ENCODE measurements at places on chromosomes 16 and 17.
A peak's percentile ranks its signal among the peaks of the same experiment; 100 is the strongest.

DNA sequence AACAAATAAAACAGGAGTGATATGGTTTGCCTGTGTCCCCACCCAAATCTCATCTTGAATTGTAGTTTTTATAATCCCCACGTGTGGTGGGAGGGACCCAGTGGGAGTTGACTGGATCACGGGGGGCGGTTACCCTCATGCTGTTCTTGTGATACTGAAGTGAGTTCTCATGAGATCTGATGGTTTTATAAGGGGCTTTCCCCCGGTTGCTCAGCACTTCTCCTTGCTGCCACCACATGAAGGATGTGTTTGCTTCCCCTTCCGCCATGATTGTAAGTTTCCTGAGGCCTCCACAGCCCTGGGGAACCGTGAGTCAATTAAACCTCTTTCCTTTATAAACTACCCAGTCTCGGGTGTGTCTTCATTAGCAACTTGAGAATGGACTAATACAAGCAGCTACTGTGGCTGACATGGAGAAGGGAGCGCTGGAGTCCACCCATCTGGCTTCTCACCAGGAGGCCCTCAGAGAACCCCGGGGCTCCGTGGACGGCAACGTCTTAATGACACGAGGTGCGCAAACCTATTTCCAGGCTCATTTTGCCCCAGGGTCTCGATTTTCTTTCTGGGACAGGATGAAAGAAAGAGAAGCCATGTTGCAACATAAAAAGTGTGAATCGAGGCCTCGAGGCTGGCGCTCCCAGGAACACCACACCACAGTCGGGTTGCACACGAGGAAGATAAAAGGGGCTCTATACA, 129.5 kb downstream of the DYNLRB2 start:
- H3K27ac ChIP-seq, result no peak overlapping the region
- H3K4me3 ChIP-seq, result no peak overlapping the region
- H3K4me1 ChIP-seq, result no peaks in the 10 kb centered on the region
- DNase-seq, result no peak
- no peaks in the 10 kb centered on the region for H3K27me3 ChIP-seq
- H3K36me3 ChIP-seq, result no peaks in the 10 kb centered on the region

GRCh38 chr16:4790261-4790660, 2.1 kb upstream of the SEPTIN12 start:
- no peaks in the 10 kb centered on the region for H3K36me3 ChIP-seq
- H3K27me3 ChIP-seq, result no peaks in the 10 kb centered on the region

DNA sequence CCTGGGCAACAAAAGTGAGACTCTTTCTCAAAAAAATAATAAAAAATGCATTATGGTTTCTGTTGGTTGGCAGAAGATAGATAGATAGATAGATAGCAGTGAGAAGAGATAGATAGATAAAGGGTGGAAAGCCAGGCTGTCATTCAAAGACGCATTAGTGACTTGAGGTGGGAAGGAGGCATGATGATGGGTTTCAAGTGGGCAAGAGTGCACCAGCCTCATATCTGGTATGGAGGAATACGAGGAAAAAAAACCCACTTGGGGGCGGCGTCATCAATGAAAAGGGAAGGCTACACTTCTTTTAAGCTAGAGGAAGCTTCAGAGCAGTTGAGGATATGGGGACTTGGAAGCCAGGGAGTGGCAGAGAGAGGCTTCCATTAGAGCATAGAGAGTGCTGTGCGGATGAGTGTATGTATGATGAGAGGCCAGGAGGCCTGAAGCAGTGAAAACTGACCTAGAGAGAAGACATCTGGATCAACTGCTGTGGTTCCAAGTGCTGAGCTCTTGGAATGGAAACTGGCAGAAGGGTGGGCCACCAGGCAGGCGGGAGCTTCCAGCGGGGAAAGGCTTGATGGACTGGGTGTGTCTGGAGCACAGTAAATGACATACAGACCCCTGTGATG, 31.8 kb downstream of the CEP95 start:
- H3K36me3 ChIP-seq, result peaks cover 35% of the 10 kb centered on the region
- no peak overlapping the region for H3K27ac ChIP-seq
- H3K4me1 ChIP-seq, result no peaks in the 10 kb centered on the region
- H3K27me3 ChIP-seq, result no peaks in the 10 kb centered on the region
- no peak for DNase-seq

GRCh38 chr17:74527081-74527480, 4.2 kb downstream of the CD300LB start:
- H3K27me3 ChIP-seq, result no peaks in the 10 kb centered on the region
- no peak overlapping the region for H3K27ac ChIP-seq
- H3K36me3 ChIP-seq, result no peaks in the 10 kb centered on the region
- DNase-seq, result no peak
- H3K4me1 ChIP-seq, result no peaks in the 10 kb centered on the region
- no peak overlapping the region for H3K4me3 ChIP-seq

DNA sequence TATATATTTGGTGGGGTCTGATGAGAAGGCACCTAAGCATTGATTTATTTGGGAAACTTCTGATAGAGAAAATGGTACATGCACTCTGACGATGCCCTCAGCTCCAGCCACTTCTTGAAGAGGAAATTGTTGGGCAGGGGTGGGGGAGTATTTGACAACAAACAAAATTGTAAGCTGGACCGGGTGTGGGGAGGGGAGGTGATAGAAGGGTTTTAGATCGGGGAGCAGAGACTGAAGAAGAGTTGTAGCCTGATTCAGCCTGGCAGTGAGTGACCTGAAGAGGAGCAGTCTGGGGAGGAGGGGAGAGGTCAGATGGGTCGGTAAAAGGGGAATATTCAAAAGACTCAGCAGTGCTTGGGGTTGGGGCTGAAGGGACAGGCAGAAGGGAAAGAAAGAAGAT, 2284.7 kb downstream of the TP53TG3F start:
- H3K4me3 ChIP-seq, result no peak overlapping the region
- no peak overlapping the region for H3K27ac ChIP-seq
- no peaks in the 10 kb centered on the region for H3K36me3 ChIP-seq
- H3K27me3 ChIP-seq, result no peaks in the 10 kb centered on the region
- H3K4me1 ChIP-seq, result no peaks in the 10 kb centered on the region
- DNase-seq, result no peak

DNA sequence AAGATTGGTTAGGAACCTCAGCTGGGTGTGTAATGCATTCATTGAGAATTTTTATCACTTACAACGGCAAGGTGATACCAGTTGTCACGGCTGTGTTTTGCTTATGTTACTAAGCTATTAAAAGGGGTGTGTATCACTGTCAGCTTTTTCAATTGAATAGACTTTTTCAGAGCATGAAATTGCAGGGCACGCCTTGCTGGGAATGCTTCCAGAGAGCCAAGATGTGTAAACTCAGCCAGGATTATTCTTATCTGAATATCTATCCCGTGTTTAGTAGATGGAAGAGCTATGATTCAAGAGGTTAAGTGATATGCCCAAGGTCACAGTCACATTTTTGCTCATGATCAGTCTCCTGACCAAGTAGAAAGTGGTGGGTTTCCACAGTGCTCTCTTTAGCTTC, 6.6 kb upstream of the TEKT3 start:
- no peak for DNase-seq
- no peak overlapping the region for H3K4me3 ChIP-seq
- H3K4me1 ChIP-seq, result no peaks in the 10 kb centered on the region
- H3K27me3 ChIP-seq, result no peaks in the 10 kb centered on the region
- no peaks in the 10 kb centered on the region for H3K36me3 ChIP-seq
- H3K27ac ChIP-seq, result no peak overlapping the region

- no peaks in the 10 kb centered on the region for H3K27me3 ChIP-seq
- H3K4me3 ChIP-seq, result no peak overlapping the region
- no peak overlapping the region for H3K27ac ChIP-seq
- H3K36me3 ChIP-seq, result no peaks in the 10 kb centered on the region
- DNase-seq, result no peak
- no peaks in the 10 kb centered on the region for H3K4me1 ChIP-seq
Observed at GRCh38 chr16:76524356-76524755, 247.2 kb downstream of the CNTNAP4 start.

DNA sequence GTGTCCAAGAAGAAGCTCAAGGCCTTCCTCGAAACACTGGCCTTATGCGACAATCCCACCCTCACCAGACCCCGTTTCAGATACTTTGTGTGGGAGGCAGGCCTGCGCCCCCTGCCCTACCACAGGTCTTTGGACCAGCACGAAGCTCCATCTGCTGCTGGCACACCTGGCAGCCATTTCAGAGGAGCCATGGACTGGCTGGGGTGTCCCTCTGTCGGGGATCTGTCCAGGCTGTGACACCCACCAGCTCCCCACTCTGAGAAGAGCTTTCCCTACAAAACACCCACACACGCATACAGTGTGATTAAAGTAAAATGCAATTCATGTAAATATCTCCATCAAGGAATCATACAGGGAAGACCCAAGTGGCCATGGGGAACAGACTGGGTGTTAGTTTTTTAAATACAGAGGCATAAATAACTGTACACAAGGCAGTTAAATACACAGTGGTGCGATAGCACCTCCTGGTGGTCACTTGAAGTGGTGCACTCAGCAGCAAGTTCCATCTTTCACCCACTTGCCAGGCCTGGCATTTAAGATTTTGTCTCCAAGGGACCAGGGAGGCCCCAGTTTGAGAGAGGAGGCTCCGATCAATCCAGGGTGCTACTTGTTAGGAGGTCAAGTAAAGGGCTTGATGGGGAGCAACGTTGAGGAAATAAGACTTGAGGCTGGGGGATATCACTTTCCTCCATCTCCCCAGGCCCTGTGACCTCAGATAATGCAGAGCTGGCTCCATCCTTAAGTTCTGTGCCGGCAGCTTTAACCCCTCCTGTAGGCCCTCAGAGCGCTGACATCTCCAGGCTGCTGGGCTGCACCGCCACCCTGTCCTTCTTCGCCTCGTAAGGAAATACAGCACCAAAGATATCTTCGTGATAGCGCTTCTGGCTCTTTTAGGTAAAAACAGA, 43.6 kb downstream of the NOS2 start:
- no peaks in the 10 kb centered on the region for H3K4me1 ChIP-seq
- H3K27ac ChIP-seq, result no peak overlapping the region
- H3K36me3 ChIP-seq, result no peaks in the 10 kb centered on the region
- H3K27me3 ChIP-seq, result no peaks in the 10 kb centered on the region
- no peak overlapping the region for H3K4me3 ChIP-seq
- no peak for DNase-seq

DNA sequence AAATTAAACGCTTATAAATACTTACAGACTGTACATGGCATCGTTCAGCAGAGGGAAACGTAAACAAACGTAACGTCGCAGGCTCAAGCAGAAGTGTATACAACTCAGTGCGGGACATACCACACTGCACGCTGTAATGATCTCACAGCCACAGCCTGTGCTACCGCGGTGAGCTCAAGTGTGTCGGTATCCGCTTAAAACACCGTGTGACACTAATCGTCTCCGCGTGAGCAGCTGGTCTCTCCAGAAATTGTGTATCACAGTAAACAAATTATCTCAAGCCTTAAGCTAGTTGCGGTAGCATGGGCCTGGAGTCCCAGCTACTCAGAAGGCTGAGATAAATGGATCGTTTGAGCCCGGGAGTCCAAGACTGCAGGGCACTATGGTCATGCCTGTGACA, 115.3 kb downstream of the ANKRD11 start:
- no peak overlapping the region for H3K27ac ChIP-seq
- no peaks in the 10 kb centered on the region for H3K36me3 ChIP-seq
- H3K4me3 ChIP-seq, result no peak overlapping the region

GRCh38 chr16:86287664-86288201, 222.6 kb upstream of the FOXF1 start:
- DNase-seq, result peak; percentile 45
- no peaks in the 10 kb centered on the region for H3K36me3 ChIP-seq
- H3K27ac ChIP-seq, result no peak overlapping the region

- H3K27ac ChIP-seq, result no peak overlapping the region
- H3K27me3 ChIP-seq, result peaks cover 3% of the 10 kb centered on the region
- peaks cover 6% of the 10 kb centered on the region for H3K4me1 ChIP-seq
- H3K36me3 ChIP-seq, result no peaks in the 10 kb centered on the region
- no peak overlapping the region for H3K4me3 ChIP-seq
Observed at GRCh38 chr17:73160980-73161630, 3.7 kb upstream of the SSTR2 start.

- peak overlapping the region; percentile 88 for H3K4me3 ChIP-seq
- no peaks in the 10 kb centered on the region for H3K27me3 ChIP-seq
- no peak overlapping the region for H3K27ac ChIP-seq
- DNase-seq, result no peak
- no peaks in the 10 kb centered on the region for H3K36me3 ChIP-seq
Observed at GRCh38 chr17:39928858-39929645, 1.5 kb downstream of the LRRC3C start.

GRCh38 chr16:64440005-64440404, 681.9 kb downstream of the CDH11 start:
- H3K27me3 ChIP-seq, result no peaks in the 10 kb centered on the region
- no peak for DNase-seq
- no peak overlapping the region for H3K4me3 ChIP-seq

GRCh38 chr17:31487648-31488263, 96.3 kb downstream of the RAB11FIP4 start:
- DNase-seq, result peak; percentile 86
- peaks cover 21% of the 10 kb centered on the region for H3K4me1 ChIP-seq
- H3K4me3 ChIP-seq, result peak overlapping the region; percentile 70
- no peaks in the 10 kb centered on the region for H3K36me3 ChIP-seq
- H3K27me3 ChIP-seq, result no peaks in the 10 kb centered on the region

- DNase-seq, result no peak
- no peaks in the 10 kb centered on the region for H3K36me3 ChIP-seq
- no peak overlapping the region for H3K27ac ChIP-seq
- H3K27me3 ChIP-seq, result no peaks in the 10 kb centered on the region
- H3K4me1 ChIP-seq, result no peaks in the 10 kb centered on the region
Observed at GRCh38 chr16:72884573-72884972, 163.4 kb downstream of the ZFHX3 start.

GRCh38 chr17:17134957-17135333, 71.2 kb downstream of the PLD6 start:
- H3K27me3 ChIP-seq, result no peaks in the 10 kb centered on the region
- 0 out of 2 replicates have a peak, but pooled peaks cover 5% of the 10 kb centered on the region for H3K36me3 ChIP-seq
- no peak for DNase-seq
- H3K4me1 ChIP-seq, result peaks cover 3% of the 10 kb centered on the region
- no peak overlapping the region for H3K4me3 ChIP-seq

DNA sequence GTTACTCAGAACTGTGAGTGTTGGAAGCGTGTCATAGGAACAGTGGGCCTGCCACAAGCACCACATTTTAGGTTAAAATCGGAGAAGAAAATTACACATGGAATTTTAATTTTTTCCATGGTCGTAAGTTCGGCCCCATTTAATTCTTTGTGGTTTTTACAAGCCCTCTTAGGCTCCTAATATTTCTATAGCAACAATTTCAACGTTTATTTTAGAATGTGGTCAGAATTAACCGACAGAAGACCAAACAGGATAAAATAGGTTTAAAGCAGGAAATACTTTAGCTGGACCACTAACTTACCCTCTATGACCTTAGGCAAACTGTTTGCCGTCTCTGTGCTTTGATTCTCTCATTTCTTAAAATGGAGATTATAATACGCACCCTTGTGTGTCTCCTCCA, 69.9 kb downstream of the FTO start:
- no peaks in the 10 kb centered on the region for H3K27me3 ChIP-seq
- no peak overlapping the region for H3K4me3 ChIP-seq
- DNase-seq, result no peak
- no peaks in the 10 kb centered on the region for H3K36me3 ChIP-seq

- H3K4me3 ChIP-seq, result peak overlapping the region; percentile 37
- H3K36me3 ChIP-seq, result no peaks in the 10 kb centered on the region
- DNase-seq, result no peak
- H3K4me1 ChIP-seq, result peaks cover 21% of the 10 kb centered on the region
- peak overlapping the region; percentile 76 for H3K27ac ChIP-seq
Observed at GRCh38 chr17:77382356-77382911, 241.7 kb downstream of the SEC14L1 start.

- no peak overlapping the region for H3K4me3 ChIP-seq
- H3K27me3 ChIP-seq, result no peaks in the 10 kb centered on the region
- H3K27ac ChIP-seq, result no peak overlapping the region
- no peaks in the 10 kb centered on the region for H3K4me1 ChIP-seq
- H3K36me3 ChIP-seq, result no peaks in the 10 kb centered on the region
Observed at GRCh38 chr17:72530454-72530853, 409.6 kb downstream of the SOX9 start.

GRCh38 chr16:440627-441026, 15.2 kb downstream of the RAB11FIP3 start:
- no peaks in the 10 kb centered on the region for H3K36me3 ChIP-seq
- no peak overlapping the region for H3K4me3 ChIP-seq
- DNase-seq, result no peak
- H3K4me1 ChIP-seq, result no peaks in the 10 kb centered on the region
